ENCODE measurements at places on chromosomes 6 and 20.
A peak's percentile ranks its signal among the peaks of the same experiment; 100 is the strongest.

DNA sequence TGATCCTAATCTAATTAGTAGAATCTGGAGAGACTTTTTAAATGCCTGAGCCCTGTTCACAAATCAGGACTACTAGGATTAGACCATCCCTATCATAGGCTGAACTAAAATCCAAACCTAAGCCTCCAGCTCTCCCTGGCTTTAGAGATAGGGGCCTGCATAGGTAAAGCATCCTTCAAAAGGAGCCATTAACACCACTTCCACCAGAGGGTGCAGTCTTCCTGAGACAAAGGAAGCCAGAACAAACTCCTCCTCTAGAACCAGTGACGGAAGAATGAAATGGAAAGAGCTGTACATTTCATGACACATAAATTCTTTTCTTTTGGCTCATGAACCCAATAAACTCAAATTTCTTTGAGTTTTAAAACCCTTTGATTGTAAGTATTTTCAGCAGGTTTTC, 291.2 kb upstream of the ADGRB3 start:
- DNase-seq = no peak

DNA sequence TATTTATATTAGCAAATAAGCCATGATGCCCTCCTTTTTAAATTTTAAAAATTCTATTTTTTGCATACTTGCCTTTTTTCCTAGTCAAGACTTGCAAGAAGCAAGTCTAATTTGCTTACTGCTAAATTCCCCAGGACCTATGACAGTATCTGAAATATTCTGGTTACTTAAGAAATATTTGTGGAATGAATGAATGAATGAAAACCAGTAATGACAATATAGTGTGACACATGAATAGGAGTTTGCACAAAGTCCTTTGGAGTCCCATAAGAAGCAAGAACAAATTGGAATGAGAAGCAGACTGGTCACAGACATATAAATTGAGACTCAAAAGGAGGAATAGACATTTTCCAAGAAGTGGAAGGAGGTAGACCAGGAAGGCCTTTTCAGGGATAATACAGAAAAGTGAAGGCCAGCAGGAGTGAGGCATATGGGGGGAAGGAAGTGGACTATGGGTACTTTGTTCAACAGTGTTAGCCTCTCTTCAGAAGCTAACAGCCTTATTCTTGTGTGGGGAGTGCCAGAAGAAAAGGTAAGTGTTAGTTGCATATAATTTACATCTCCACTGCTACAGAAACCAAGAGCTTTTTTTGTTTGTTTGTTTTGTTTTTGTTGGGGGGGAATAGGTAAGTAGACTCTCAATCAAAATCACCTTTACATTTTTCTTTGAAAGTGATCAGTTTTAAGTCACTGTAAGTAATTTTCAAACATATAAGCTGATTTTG, 93.6 kb upstream of the FAM184A start:
- no peak for DNase-seq

- peak; percentile 78 for DNase-seq
These were observed 25.0 kb upstream of the ABT1 start for GRCh38 chr6:26571592-26572296.

DNA sequence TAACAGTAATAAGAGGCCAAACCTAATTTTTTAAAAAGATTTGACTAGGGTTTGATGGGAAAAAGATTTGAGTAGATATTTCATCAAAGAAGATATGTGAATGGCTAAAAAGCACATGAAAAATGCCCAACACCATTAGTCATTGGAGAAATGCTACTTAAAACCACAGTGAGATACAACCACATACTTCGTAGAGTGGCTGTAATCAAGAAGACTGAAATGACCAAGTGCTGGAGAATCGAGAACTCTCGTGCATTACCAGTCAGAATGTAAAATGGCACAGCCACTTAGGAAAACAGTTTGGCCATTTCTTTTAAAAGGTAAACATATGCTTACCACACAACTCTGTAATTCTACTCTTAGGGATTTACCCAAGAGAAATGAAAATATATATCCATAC, 175.5 kb downstream of the EYA2 start:
- no peak for DNase-seq

DNA sequence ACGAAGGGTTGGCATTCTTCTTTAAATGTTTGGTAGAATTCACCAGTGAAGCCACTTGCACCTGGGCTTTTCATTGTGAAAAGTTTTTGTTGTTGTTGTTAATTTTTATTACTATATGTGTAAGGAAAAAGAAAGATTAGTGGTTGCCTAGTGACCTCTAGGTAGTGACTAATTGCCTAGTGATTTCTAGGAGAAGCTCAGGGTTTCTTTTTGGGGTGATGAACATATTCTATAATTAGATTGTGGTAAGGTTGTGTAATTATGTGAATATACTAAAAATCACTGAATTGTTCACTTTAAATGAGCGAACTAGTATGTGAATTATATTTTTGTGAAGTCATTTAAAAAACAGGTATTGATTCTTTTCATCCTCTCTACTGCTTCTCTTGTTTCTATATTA, 123.8 kb upstream of the TMEM170B start:
- DNase-seq = no peak

DNA sequence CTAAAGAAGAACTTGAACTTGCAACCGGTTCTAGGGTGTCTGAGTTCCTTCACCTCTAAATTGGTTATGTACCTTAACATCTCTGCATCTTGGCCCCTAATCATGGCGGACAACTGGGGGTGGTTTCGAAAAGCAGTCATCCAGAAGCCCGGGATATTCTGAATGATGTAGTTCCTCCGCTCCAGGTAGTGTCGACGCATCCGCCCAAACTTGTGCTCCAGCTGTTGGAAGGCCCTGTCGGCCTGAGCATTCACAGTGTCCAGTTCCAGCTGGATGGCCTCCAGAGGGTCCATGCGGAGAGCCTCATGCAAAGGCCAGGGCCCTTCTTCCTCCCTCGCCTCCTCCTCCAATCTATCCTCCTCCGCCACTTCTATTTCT, 887 bp downstream of the TSPYL1 start:
- no peak for DNase-seq

GRCh38 chr6:150394053-150394898, 25.5 kb downstream of the IYD start:
- no peak for DNase-seq

DNA sequence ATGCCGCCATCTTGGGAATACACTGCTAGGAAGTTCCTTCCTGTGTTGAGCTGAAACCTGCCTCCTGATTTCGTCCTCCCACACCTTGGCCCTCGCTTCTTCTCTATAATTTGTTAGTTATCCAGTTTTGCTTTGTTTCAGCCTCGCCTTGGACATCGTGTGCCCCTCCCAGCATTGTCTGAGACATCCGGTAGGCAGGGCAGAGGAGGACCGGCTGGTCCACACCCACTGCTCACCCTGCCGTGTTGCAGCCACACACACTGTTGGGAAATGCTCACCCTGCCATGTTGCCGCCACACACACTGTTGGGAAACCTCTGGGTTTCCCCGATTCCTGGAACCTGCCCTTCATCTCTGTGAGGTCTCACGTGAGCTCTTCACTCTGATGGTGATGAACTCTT, 105.1 kb downstream of the CDH4 start:
- no peak for DNase-seq

- no peak for DNase-seq
These were observed 69.5 kb downstream of the ELOVL5 start for GRCh38 chr6:53279293-53279692.

- DNase-seq = no peak
These were observed 99.9 kb upstream of the RIN2 start for GRCh38 chr20:19658137-19658536.

DNA sequence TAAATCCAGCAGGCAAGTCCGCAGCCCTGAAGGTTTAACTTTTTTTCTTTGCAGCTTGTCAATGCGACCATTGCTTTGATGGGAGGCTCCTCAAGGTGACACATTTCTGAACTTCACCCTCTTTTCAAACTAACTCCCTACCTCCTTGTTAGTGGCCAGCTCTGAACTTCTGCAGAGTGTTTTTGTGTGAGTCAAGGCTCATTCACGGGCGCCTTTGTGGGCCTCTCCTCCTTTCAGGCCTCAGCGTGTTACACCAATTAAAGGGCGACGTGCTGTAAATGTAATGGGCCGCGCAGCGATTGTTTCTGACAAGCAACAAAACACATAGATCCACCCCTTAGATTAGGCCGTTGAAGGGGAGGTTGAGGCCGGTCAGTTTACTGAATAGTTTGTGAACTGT, 45.5 kb upstream of the NR2E1 start:
- DNase-seq = no peak

DNA sequence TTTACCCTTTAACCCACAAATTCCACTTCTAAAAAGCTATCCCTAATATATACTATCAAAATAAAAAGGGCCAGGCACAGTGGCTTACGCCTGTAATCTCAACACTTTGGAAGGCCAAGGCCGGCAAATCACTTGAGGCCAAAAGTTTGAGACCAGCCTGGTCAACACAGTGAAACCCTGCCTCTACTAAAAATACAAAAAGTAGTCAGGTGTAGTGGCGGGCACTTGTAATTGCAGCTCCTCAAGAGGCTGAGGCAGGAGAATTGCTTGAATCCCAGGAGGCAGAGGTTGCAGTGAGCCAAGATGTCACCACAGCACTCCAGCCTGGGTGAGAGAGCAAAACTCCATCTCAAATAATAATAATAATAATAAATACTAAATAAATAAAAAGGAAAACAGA, 82.5 kb downstream of the TRIM27 start:
- no peak for DNase-seq

DNA sequence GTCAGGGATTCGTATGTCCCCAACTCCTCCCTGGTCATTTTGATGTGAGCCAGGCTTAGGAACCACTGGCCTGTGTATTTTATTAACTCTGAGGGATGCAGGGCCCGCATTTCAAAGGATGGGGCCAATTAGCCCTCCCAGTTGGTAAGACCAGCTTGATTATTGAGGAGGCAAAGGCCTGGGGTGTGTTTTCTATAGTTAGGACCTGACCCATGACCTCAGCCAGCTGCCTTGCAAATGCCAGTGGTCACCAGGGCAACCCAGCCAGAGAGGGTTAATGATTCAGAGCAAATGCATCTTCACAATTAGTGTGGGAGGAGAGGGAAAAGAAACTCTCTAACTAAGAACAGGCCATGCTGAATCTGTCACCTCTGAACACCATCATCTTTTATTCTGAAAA, 835.4 kb downstream of the MAFB start:
- no peak for DNase-seq

DNA sequence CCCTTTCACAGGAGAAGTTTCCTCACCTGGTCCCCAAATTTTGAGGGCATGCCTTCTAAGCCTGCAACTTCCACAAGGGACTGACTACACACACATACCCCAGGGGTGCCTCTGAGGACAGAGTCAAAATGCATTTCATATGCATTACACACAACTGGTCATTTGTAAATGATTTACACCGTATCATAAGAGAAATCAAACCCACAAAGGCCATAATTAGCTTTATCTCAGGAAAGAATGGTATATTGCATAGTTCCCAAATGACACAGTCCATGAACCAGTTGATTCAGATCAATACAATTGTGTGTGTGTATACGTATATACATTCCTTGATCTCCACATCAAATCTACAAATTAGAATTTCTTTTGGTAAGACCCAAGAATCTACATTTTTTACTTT, 203.3 kb upstream of the PRDM1 start:
- no peak for DNase-seq

GRCh38 chr6:170210651-170211403, 80.1 kb downstream of the DLL1 start:
- no peak for DNase-seq

DNA sequence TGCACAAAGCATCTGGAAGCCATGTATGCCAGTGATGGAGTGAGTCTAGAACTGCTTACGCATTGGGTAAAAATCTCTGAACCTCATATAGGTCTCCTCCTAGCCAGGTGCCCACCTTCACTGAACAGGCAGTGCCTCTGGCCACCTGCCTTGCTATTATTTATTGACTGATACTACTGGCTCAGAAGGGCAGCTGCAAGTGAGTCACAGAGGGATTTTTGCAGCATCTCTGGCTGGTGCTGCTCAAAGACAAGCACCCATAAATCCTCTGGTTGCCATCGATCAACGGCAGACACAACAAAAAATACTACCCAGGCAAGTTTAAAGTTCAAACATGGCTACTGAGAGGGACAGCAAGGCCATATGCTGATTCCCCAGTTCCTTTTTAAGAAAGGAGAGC, 279.4 kb downstream of the UBE3D start:
- DNase-seq = no peak

DNA sequence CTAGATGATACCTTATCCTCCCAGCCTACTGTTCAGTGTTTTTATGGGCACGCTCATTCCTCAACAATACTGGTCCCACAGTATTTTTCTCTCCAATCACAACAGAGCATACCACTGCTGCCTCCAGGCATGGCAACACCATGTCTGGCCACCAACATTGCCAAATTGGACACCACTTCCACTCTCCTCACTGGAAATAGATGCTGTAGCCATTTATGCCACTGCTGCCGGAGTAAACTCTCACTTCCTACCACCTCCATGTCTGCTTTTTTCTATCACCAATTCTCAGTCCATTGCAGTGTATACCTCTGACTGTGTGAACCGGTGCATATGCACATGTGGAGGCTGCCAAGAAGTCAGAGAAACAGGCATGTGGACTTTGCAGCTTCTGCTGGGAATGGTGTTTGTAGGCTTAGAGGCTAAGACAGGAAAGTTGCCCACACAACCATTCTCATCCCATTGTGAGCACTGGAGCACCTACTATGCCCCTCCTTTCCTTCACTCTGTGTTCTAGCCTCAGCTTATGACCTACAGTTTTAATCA, 14.4 kb downstream of the PI3 start:
- DNase-seq = no peak

GRCh38 chr20:57661746-57662455, 41.7 kb upstream of the ZBP1 start:
- DNase-seq = no peak

- peak; percentile 13 for DNase-seq
These were observed 28.1 kb downstream of the RIPOR3 start for GRCh38 chr20:50663095-50663821.

GRCh38 chr6:62746968-62747367, 460.9 kb upstream of the KHDRBS2 start:
- no peak for DNase-seq

DNA sequence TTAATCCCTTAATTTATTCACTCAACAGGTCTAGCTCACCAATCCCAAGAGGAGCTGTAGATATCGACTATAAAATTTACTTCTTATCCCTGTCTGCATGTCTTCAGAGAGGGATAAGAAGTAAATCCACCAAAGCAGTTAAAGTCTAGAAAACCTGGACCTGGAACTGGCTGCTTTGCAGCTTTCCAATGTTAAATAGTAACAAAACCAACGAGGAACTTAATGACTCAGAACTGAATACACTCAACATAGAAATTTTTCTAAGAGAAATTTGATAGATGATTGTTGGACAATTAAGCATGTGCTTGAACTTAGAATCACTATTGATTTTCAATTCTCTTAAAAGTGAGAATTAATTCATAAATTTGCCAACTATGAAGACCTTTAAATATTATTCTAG, 11.5 kb upstream of the TMEM244 start:
- no peak for DNase-seq

DNA sequence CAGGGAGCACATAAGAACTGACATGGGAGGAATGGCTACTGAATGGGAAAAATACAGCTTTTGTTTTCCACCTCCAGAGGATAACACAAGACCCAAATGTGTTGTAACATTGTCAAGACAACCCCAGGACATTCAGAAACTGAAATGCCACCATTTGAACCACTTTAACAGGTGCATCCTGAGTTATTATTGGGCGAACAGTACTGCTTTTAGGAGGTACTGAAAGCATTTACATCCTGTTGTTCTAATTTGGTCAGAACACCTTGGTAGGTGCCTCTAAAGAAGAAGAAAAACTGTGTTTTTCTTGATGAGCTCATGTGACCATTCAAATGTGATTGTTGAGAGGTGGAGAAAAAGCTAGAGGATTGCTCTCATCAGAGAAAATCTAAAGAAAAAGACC, 6.4 kb upstream of the TXNDC5 start:
- DNase-seq = no peak

- DNase-seq = no peak
These were observed 368.5 kb upstream of the EPHA7 start for GRCh38 chr6:93787841-93788240.
